AG04450 (cell line): ENCODE measurements at places on chromosomes 3 and 15. TPM values are rescaled to one million over a fixed set of nuclear protein-coding genes. Genes with fewer than 3 reads are reported as not detected.

WDR49 gene
- not detected in 2 replicates for polyA plus RNA-seq

CDC25A gene
- polyA plus RNA-seq: 1.6 and 2.1 TPM in 2 replicates

HGD gene
- polyA plus RNA-seq: 0.14 and 0.15 TPM in 2 replicates

GPR149 gene
- not detected in 2 replicates for polyA plus RNA-seq

LRRC2 gene
- polyA plus RNA-seq: 3.3 and 4.2 TPM in 2 replicates

GOLGA8F gene
- not detected in 2 replicates for polyA plus RNA-seq

INO80 gene
- polyA plus RNA-seq: 5.3 and 8.0 TPM in 2 replicates

TOPBP1 gene
- polyA plus RNA-seq: 17.6 and 25.9 TPM in 2 replicates

CLDN16 gene
- 0.04 and 0.25 TPM in 2 replicates for polyA plus RNA-seq

CACNA1D gene
- 0.06 and 0.07 TPM in 2 replicates for polyA plus RNA-seq

SEMA5B gene
- not detected in 2 replicates for polyA plus RNA-seq

GOLGA8S gene
- polyA plus RNA-seq: 0.02 and 0.04 TPM in 2 replicates

SOX2 gene
- polyA plus RNA-seq: not detected in 2 replicates

GOLGA6B gene
- not detected in 2 replicates for polyA plus RNA-seq

ACP3 gene
- 0.71 and 1.9 TPM in 2 replicates for polyA plus RNA-seq

LRRC31 gene
- not detected in 2 replicates for polyA plus RNA-seq

FBXL22 gene
- 1.3 TPM in 2 replicates for polyA plus RNA-seq

DAZL gene
- not detected in 2 replicates for polyA plus RNA-seq

CTXND1 gene
- polyA plus RNA-seq: not detected in 2 replicates

LDHAL6B gene
- not detected in 2 replicates for polyA plus RNA-seq

NKIRAS1 gene
- 6.5 and 10.4 TPM in 2 replicates for polyA plus RNA-seq

C3orf20 gene
- polyA plus RNA-seq: not detected in 2 replicates

WDR6 gene
- polyA plus RNA-seq: 101 and 117 TPM in 2 replicates

ECE2 gene
- polyA plus RNA-seq: not detected in 2 replicates

BCHE gene
- polyA plus RNA-seq: 2.4 and 3.1 TPM in 2 replicates

TIMP4 gene
- 2.9 and 3.6 TPM in 2 replicates for polyA plus RNA-seq

AHSG gene
- polyA plus RNA-seq: not detected in 2 replicates

SNTN gene
- not detected in 2 replicates for polyA plus RNA-seq

ANXA2 gene
- 4,288 and 4,537 TPM in 2 replicates for polyA plus RNA-seq

VPS8 gene
- 33.4 and 40.6 TPM in 2 replicates for polyA plus RNA-seq

ZNF660 gene
- 2.1 and 2.8 TPM in 2 replicates for polyA plus RNA-seq

THSD4 gene
- polyA plus RNA-seq: 45.8 and 57.2 TPM in 2 replicates

TMEM108 gene
- polyA plus RNA-seq: 0.52 and 0.63 TPM in 2 replicates

CFAP161 gene
- not detected in 2 replicates for polyA plus RNA-seq

ACTRT3 gene
- polyA plus RNA-seq: 2.5 and 2.9 TPM in 2 replicates

SGO1 gene
- 1.3 and 2.2 TPM in 2 replicates for polyA plus RNA-seq
